ENCODE measurements at places on chromosomes 4 and X.

- DNase-seq: no peak
These were observed 985 bp upstream of the CXCL11 start for GRCh38 chr4:76036855-76037254.

GRCh38 chrX:21831496-21831895 is 7.9 kb upstream of the MBTPS2 start:
- no peak for DNase-seq

GRCh38 chrX:17375637-17376430 is 834 bp downstream of the NHS start:
- DNase-seq: no peak

GRCh38 chr4:141788169-141788915 is 152.0 kb downstream of the IL15 start:
- DNase-seq: no peak

- no peak for DNase-seq
These were observed 38.2 kb downstream of the PPP1R2C start for GRCh38 chrX:42739741-42740140.

- DNase-seq: no peak
These were observed 19.4 kb downstream of the RPS6KA6 start for GRCh38 chrX:84168574-84168973.

GRCh38 chr4:153383131-153383530 is 38.6 kb downstream of the MND1 start:
- DNase-seq: no peak

- no peak for DNase-seq
These were observed 297.6 kb downstream of the IDS start for GRCh38 chrX:149207518-149207917.

DNA sequence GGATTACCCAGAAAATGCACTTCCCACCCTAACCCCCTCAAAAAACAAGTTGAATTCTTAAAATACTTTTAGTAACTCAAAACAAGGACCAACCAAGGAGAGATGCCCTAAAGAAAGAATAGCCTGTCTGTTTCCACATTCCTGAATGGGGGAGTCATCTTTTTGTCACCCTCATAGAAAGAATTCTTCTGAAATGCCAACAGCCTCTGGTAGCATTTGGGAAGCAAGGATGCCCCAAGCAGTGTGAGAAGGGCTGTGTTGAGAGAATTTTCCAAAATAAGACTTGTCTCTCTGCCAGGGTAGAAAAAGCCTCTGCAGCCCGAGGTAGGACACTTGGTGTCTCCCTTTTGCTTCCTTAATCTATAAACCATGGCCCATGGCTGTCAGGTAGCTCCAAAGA is 173.1 kb upstream of the VCX3A start:
- DNase-seq: no peak

GRCh38 chrX:153889123-153889522 is 3.1 kb upstream of the L1CAM start:
- no peak for DNase-seq

- no peak for DNase-seq
These were observed 237 bp downstream of the ANKRD17 start for GRCh38 chr4:73258436-73258685.

GRCh38 chr4:163707873-163708272 is 213.4 kb downstream of the TMA16 start:
- DNase-seq: no peak

DNA sequence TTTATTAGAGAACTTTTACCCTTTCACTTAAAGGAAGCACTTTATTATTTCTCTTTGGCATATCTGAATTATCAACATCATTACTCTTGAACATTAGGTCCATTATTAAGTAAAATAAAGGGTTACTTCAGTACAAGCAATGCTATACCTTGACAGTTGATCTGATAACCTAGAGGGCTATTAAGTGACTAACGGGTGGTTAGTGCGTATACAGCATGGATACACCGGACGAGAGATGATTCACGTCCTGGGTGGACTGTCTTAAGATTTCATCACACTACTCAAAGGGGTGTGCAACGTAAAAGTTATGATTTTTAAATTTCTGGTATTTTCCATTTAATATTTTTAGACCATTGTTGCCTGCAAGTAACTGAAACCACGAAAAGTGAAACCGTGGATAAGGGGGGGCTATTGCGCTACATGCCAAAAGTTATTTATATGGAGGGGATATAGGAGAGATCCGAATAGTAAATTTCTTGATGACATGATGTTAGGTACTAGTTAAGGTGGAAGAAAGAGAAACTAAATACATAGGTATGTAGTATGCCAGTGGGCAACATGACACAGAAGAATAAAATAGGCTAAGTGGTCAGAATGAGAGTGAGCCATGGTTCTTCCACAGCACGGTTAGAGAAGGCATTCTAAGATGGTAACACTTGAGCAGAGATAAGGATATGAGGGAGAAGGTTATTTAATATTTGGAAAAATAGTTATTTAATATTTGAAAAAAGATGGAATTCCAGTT is 230.8 kb upstream of the ANKRD50 start:
- DNase-seq: no peak

DNA sequence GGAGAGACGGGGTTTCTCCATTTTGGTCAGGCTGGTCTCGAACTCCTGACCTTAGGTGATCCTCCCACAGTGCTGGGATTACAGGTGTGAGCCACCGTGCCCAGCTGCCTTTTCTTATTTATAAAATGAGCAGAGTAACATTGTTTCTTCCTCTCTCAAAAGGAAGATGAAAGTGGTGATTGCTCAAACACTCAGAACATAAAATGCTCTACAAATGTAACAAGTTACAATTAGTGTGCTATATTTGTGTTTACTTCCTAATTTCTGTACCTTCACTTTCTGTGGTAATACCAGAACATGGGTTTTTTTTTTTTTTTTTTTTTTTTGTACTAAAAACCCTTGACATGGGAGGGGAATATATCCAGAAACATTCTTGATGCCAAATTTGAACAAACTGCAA is 197.9 kb downstream of the MGST2 start:
- no peak for DNase-seq

GRCh38 chr4:11589676-11590075 is 161.0 kb upstream of the HS3ST1 start:
- no peak for DNase-seq

GRCh38 chr4:72860766-72861165 is 208.8 kb downstream of the COX18 start:
- DNase-seq: no peak

GRCh38 chr4:89765966-89766365 is 71.0 kb downstream of the SNCA start:
- DNase-seq: no peak

- no peak for DNase-seq
These were observed 68.7 kb upstream of the ADAD1 start for GRCh38 chr4:122309988-122310626.

GRCh38 chr4:48270951-48271473 is 1.4 kb upstream of the TEC start:
- DNase-seq: no peak

GRCh38 chr4:48247142-48247877 is 22.3 kb downstream of the TEC start:
- DNase-seq: no peak

GRCh38 chrX:77899081-77899828 is at the start of gene COX7B:
Gene COX7B, plus strand, starts transcription at chrX:77899468. Its CDS starts 86 bp downstream, at chrX:77899554.
- peak; percentile 37 for DNase-seq

DNA sequence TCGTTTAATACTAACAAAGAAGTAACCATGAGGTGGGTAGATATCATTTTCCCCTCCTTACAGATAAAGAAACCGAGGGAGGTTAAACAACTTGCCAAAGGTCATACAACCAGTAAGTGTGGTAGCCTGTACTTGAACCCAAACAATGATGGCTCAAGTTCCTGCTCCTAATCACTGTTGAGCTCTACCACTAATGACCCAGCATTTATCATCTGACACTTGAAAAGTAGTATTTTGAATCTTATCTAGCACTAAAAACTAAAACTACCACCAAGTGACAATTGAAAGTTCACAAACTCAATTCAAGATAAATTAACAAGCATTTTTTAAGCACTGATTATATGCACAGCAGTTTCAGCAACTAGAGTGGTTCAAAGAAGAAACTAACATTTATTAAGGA is 13.1 kb downstream of the FBXW7 start:
- no peak for DNase-seq

- DNase-seq: no peak
These were observed 47.8 kb downstream of the LHFPL1 start for GRCh38 chrX:112631892-112632291.

- DNase-seq: no peak
These were observed 18.6 kb downstream of the SEC24D start for GRCh38 chr4:118817178-118817930.

- no peak for DNase-seq
These were observed 137.7 kb downstream of the MID1 start for GRCh38 chrX:10482708-10483107.

DNA sequence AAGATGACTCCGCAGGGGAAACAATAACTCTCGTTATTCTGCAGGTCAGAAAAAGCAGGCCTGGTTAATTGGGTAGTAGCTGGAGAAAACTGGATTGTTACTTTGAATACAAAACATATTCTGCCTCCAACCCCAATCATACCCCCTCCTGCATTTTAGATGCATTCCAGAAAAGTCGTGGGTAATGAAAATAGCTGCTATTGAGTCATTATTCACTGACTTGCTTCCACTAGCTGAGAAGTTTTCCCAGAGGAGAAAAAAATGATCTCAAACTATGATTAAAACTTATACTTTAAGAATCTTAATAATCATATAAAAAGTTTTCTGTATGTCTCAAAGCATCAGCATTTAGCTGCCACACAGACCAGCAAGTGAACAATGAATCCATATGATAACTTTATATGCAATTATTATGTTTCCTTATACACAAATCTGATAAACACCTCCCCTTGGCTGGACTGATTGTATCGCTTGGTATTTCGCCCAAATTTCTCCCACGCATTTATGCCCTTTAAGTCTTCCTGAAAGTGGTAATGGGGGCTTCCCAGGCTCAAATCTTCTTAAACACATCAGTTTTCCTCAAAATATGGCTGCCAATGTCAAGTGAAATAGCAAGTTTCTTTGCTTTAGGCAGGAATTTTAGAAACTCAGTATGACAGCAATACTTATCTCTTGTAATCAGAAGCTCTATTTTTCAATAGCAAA is 181.0 kb downstream of the LDB2 start:
- no peak for DNase-seq

- no peak for DNase-seq
These were observed 13.6 kb upstream of the AMTN start for GRCh38 chr4:70504733-70505132.

DNA sequence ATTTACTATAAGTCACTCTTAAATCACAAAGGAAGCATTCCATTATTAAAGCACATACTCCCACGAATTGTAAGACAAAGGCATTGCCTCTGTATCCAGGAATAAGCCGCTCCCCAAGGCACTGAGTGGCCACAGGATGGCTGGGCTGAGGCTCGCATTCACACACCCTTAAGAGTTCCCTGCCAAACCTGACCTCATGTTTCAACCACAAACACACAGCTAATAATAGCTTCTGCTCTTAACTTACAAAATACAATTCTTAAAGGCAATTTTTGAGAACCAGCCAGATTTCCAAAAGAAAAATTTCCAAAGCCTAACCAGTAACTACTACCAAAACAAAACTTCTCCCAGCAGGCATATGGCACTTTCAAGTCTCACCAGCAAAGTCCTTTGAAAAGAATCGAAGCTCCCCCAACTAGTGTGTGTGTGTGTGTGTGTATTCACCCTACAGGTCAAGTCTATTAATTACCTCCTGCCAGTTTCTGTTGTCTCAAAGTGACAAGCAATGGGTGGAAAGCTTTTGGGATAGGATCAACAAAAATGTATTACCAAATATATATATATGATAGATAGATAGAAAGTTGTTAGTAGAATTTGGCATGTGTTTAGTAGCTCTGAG is 36.0 kb downstream of the ARHGAP6 start:
- no peak for DNase-seq

GRCh38 chrX:7908821-7909220 is 18.4 kb downstream of the PNPLA4 start:
- no peak for DNase-seq

- no peak for DNase-seq
These were observed 155.8 kb downstream of the PPP3CA start for GRCh38 chr4:101191302-101192098.

DNA sequence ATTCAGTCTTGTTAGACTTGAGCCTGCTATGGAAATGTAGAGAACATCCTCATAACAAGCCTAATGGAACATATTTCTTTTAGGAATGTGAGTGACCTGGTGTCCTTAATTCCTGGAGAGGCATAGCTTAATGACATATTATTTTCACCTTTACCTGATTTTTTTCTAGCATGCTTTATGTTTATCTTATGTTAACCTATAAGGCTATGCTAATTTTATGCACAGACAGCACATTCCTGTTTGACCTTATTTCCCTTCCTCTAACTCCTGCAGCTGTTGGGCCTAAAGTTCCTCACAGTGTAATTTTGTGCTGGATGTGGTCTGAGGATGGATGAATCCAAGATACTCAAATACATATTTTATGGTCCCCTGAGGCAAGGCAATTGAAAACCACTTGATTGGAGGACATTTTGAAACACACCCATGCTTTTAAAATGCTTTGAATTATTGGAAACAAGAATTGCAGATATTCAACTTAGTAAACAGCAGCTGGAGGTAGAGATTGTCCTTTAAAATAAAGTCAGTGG is 111.5 kb downstream of the LARP7 start:
- no peak for DNase-seq

GRCh38 chr4:85642356-85643100 is 167.6 kb downstream of the ARHGAP24 start:
- DNase-seq: no peak

DNA sequence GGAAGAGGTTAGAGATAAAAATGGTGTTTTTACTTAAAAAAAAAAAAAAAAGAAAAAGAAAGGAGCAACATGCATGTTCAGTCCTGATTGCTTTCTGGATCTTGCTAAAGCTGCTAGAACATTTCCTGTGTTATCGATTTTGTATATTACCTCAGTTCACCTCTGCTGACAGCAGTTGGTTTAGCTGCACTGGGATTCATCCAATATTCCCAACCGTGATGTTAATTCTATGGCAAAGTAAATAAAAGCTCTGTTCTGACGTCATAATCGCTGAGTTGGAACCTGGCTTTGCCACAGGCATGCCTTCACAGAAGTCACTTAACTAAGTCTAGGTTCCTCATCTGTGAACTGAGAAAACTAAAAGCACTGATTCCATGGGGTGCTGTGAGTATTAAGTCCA is 90.7 kb upstream of the SORBS2 start:
- no peak for DNase-seq

- DNase-seq: no peak
These were observed 208.9 kb upstream of the ARHGEF9 start for GRCh38 chrX:63993936-63994335.

- no peak for DNase-seq
These were observed 56.2 kb downstream of the SMIM20 start for GRCh38 chr4:25970226-25970675.

DNA sequence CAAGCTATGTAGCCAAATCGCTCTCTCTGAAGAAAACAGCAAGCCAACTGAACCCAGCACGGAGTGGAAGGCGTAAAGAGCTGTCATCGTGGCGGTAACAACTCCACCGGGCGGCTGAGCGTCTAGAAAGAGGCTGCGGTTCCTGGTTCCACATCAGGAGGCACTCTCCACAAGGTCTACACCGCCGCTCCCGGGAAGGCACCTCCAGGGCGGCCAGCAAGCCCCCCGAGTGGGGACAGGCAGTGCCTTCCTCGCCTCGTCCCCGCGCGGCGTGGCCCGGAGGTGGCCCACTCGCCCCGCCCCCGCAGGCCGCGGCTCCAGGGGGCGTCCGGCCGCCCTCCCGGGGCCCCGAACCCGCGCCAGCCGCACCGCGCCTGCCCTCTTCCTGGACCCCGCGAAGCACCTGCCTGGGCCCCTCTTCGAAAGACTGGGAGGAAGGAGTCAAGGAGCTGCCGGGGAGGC is 755 bp downstream of the KLHL8 start:
- DNase-seq: no peak

Measured in activated CD4-positive, CD25-positive, alpha-beta regulatory T cell treated with anti-CD3 and anti-CD28 coated beads, Interleukin-2, amount 50 U/mL, for 72 hours (primary cell).